T-cell (primary cell): ENCODE measurements at places on chromosomes 7 and 10. TPM values are rescaled to one million over a fixed set of nuclear protein-coding genes. Genes with fewer than 3 reads are reported as not detected.

- peaks cover 29% of the 10 kb centered on the region for H3K27me3 ChIP-seq
- no peak overlapping the region for H3K27ac ChIP-seq
- H3K4me1 ChIP-seq: peaks cover 44% of the 10 kb centered on the region
- H3K36me3 ChIP-seq: peaks cover 3% of the 10 kb centered on the region
Observed at GRCh38 chr10:62813453-62813852, 2.7 kb downstream of the EGR2 start.

NRCAM gene
- 10.7 TPM for total RNA-seq

GRCh38 chr10:58350619-58351323 is 16.0 kb downstream of the UBE2D1 start:
- H3K27me3 ChIP-seq: no peaks in the 10 kb centered on the region
- H3K27ac ChIP-seq: no peak overlapping the region
- DNase-seq: no peak
- no peaks in the 10 kb centered on the region for H3K36me3 ChIP-seq
- H3K4me3 ChIP-seq: no peak overlapping the region

- no peak overlapping the region for H3K4me3 ChIP-seq
- H3K36me3 ChIP-seq: no peaks in the 10 kb centered on the region
- H3K27me3 ChIP-seq: no peaks in the 10 kb centered on the region
- H3K4me1 ChIP-seq: no peaks in the 10 kb centered on the region
Observed at GRCh38 chr10:65231148-65231547, 1694.7 kb upstream of the LRRTM3 start.

DNA sequence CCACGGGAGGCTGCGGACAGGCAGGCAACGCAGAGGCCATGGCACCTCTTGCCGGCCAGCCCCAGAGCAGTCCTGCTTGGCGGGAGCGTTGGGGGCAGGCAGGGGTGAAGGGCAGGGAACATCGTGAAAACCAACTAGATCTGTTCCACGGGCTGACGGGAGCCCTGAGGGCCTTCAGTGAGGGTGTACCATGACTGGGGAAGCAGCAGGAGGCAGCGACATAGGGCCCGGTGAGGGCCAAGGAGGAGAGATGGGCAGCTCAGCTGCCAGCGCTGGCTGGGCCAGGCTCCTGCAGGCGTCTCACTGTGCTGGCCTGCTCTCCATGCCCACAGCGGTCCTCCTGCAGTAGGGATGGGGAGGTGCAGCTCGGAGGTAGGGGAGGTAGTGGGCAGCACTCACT is 196.5 kb downstream of the ELFN1 start:
- H3K36me3 ChIP-seq: peaks cover 7% of the 10 kb centered on the region
- no peaks in the 10 kb centered on the region for H3K27me3 ChIP-seq
- H3K4me3 ChIP-seq: no peak overlapping the region
- no peak overlapping the region for H3K27ac ChIP-seq
- no peaks in the 10 kb centered on the region for H3K4me1 ChIP-seq
- no peak for DNase-seq
